Ovary (tissue), 10 donors: ENCODE measurements at places on chromosomes 12 and 14.

DNA sequence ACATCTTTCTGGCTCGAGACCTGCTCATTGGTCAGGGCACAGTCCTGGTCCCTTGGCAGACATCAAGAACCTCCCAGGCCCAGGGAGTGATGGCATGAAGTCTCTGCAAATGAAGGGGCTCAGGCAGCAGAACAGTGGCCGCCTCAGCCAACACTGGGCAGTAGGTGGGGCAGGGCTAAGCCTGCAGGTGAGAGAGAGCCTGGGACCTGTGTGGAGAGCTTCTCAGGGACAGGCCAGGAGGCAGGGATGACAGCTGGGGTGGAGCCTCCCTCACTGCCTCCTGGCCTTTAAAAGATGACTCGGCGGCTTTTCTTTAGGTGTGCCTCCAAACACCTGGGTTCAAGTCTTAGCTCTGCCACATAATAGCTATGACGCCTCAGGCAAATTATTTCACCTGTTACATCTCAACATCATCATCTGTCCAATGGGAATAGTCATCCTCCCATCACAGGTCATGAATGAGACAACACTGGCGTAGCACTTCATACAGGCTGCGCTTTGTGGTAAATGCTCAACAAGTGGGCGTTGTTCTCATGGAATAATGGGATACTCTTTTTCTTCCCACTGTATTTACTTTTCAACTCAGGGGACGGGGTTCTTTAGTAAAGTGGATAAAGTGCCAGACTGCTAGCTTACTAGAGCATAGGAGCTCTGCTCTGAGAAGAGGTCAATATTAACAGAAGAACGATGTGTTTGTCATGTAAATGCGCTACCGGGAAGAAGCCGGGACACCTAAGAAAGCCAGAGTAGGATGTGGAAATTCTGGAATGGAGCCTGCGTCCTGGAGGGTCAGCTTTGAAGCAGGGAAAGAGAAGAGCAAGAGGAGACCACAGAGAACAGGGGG lies 277.4 kb downstream of the FOXN3 start:
- no peak for DNase-seq
- H3K27me3 ChIP-seq, result no peaks in the 10 kb centered on the region

DNA sequence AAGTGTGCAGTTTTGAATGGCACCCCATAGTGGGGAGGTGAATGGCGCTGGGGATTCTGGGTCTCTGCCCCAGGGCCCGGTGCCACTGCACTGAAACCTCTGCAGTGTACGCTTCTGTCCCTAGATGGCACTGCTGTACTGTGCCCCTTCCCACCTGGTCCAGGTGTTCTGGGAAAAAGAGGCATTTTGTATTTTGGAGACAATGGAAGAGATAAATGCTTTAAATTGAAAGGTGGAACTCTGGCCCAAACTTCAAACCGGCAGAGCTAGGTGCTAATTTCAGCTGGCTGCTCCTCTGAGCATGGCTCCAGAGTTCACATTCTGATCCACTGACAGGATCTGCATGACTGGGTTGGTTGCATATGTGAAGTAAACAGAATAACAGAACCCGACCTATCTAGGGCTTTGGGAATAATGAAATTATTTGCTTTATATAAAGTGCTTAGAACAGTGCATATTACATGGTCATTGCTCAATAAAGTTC lies 52.2 kb downstream of the KRT80 start:
- no peaks in the 10 kb centered on the region for H3K4me1 ChIP-seq
- no peaks in the 10 kb centered on the region for H3K36me3 ChIP-seq
- no peaks in the 10 kb centered on the region for H3K27me3 ChIP-seq
- H3K27ac ChIP-seq, result no peak overlapping the region
- DNase-seq, result no peak
- H3K4me3 ChIP-seq, result no peak overlapping the region

- H3K27ac ChIP-seq, result no peak overlapping the region
- H3K27me3 ChIP-seq, result no peaks in the 10 kb centered on the region
- H3K36me3 ChIP-seq, result no peaks in the 10 kb centered on the region
- H3K4me3 ChIP-seq, result no peak overlapping the region
Observed at GRCh38 chr12:77813558-77813957, 17.1 kb upstream of the NAV3 start.

- no peak overlapping the region for H3K4me3 ChIP-seq
- H3K27ac ChIP-seq, result no peak overlapping the region
- H3K36me3 ChIP-seq, result no peaks in the 10 kb centered on the region
- H3K27me3 ChIP-seq, result no peaks in the 10 kb centered on the region
Observed at GRCh38 chr12:65293735-65294134, 15.3 kb downstream of the MSRB3 start.

DNA sequence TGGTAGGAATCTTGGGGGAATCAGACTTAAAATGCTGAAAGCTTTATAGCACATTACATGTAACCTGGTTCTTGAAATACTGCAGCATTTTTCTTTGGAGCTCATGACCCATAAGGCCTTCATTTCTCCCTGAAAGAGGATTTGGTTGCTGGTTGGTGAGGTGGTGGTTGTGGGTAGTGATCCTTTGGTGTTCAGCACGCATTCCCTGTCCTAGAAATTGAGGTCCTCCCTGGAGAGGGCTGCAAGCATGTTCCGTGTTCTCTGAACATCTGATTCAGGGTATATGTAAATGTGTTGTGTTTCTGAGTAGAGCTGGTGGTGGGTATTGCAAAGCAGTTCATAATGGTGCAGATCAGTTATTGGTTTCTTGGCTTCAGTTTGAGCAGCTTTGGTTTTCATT lies 2.0 kb downstream of the SCN8A start:
- H3K36me3 ChIP-seq, result no peaks in the 10 kb centered on the region
- H3K27ac ChIP-seq, result no peak overlapping the region
- H3K27me3 ChIP-seq, result no peaks in the 10 kb centered on the region
- peaks cover 3% of the 10 kb centered on the region for H3K4me1 ChIP-seq
- DNase-seq, result no peak
- no peak overlapping the region for H3K4me3 ChIP-seq
